ENCODE measurements at places on chromosomes 5 and 9. TPM values are rescaled to one million over a fixed set of nuclear protein-coding genes. Genes with fewer than 3 reads are reported as not detected.

The GFPT2 gene
- polyA plus RNA-seq, result 0.18 TPM

The FBP1 gene
- 0.53 TPM for polyA plus RNA-seq

DNA sequence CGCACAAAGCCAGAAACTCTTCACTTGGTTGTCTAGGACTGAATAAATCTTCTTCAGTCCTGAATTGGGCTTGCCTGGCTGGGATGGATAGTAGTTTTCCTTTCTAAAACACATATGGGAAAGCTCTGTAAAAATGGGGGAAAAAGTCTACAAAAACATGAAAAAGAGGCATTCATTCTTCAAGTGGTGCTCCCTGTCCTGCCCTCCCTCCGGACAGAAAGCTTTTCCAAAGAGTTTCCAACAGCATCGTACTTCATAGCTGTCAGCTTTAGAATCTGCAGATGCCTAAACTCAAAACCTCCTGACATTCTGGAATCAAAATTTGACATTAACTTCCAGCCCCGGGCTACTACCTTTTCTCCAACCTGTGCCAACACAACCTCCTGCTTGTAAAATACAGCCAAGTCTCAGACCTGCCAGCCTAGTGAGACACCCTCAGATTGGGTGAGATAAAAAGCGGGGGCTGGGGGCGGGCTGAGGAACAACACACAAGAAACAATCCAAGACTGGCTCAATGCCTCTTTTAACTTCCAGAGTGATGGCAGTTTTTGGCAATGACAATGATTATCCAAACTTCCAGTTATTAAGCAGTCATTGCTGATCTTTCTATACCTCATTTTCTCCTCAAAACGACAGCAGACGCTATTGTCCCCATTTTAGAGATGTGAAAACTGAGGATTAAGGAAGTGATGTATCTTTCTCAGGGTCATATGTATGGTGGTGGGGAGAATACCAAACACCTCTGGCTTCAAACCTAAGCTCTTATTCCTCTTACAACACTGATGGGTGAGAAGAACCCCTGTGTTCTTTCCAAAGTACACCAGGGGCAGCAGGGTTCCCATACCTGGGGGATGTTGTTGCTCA, 1.3 kb downstream of the TNC start:
- no peak overlapping the region for H3K27ac ChIP-seq
- no peak overlapping the region for H3K4me3 ChIP-seq
- H3K4me1 ChIP-seq, result no peaks in the 10 kb centered on the region
- DNase-seq, result no peak
- no peaks in the 10 kb centered on the region for H3K36me3 ChIP-seq

DNA sequence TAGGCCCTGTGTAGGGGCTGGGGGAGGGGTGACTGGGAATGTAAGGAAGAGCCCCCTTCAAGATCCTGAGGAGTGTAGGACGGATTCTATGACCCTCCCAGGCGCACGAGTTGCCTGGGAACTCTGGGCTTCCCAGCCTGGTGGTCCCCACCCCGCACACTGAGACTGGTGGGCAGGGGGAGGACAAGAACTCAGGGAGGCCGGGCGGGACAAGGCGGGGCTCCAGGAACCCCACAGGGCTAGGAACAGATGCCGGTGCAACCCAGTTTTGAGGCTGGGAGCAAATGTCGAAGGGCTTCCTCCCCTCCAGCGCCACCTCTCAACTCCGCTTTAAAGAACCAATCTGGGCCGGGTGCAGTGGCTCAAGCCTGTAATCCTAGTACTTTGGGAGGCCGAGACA, 1.3 kb upstream of the VDAC1 start:
- H3K4me3 ChIP-seq, result peak overlapping the region; percentile 92
- H3K4me1 ChIP-seq, result peaks cover 38% of the 10 kb centered on the region
- H3K27ac ChIP-seq, result peak overlapping the region; percentile 95
- DNase-seq, result no peak
- no peaks in the 10 kb centered on the region for H3K27me3 ChIP-seq
- H3K36me3 ChIP-seq, result peaks cover 5% of the 10 kb centered on the region

GRCh38 chr5:121174351-121174750, 677.3 kb upstream of the FTMT start:
- H3K4me3 ChIP-seq, result no peak overlapping the region
- no peaks in the 10 kb centered on the region for H3K36me3 ChIP-seq
- no peaks in the 10 kb centered on the region for H3K27me3 ChIP-seq
- H3K4me1 ChIP-seq, result no peaks in the 10 kb centered on the region

The TNFSF8 gene
- polyA plus RNA-seq, result not detected

DNA sequence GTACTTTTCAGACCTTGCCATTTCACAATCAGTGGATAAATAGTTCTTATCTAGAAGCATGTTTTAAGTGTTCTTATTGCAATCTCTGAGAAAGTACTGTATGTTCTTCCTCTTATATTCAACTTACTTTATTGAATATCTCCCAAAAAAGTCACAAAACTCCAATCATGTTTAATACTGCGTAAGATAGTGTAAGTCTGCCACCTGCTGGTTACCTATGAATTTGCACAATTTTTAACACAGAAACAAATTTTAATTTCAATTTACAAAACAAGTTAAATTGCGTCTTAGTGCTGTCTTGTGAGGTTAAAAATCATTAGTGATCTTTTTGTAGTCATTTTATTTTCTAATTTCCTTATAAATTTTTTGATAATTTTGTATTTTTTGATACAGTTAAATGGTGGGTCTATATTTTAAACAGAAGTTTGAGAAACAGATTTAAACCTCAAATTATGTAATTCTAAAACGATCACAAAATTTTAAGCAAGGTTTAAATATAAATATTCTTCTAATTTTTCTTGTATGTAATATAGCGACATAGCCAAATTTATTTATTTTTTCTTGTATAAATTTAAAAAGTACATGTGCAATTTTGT, 115.8 kb downstream of the EMB start:
- no peak overlapping the region for H3K27ac ChIP-seq
- H3K27me3 ChIP-seq, result no peaks in the 10 kb centered on the region
- no peak overlapping the region for H3K4me3 ChIP-seq
- DNase-seq, result no peak

DNA sequence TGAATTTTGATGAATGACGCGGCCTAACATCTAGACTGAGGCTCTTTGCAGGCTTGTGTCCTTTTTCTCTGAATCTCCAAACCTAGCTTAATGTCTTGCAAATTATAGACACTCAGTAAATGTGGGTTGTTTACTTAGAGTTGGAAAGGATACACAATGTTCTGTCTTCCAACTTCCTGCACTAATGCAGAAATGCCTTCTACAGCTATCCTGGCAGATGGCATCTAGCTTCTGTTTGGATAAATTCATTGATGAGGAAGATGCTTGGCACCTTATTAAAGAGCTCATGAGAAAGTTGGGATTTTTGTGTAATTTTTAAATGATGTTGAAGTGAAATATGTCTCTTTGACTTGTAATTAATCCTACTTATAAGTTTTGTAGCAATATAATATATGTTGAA, 1822.2 kb downstream of the MAT2B start:
- no peaks in the 10 kb centered on the region for H3K4me1 ChIP-seq
- no peaks in the 10 kb centered on the region for H3K36me3 ChIP-seq
- H3K27ac ChIP-seq, result no peak overlapping the region
- no peak for DNase-seq
- no peaks in the 10 kb centered on the region for H3K27me3 ChIP-seq
- H3K4me3 ChIP-seq, result no peak overlapping the region

The ADAMTS6 gene
- 7.3 TPM for polyA plus RNA-seq

The NOTCH1 gene
- polyA plus RNA-seq, result 0.12 TPM

The GAS1 gene
- polyA plus RNA-seq, result not detected

DNA sequence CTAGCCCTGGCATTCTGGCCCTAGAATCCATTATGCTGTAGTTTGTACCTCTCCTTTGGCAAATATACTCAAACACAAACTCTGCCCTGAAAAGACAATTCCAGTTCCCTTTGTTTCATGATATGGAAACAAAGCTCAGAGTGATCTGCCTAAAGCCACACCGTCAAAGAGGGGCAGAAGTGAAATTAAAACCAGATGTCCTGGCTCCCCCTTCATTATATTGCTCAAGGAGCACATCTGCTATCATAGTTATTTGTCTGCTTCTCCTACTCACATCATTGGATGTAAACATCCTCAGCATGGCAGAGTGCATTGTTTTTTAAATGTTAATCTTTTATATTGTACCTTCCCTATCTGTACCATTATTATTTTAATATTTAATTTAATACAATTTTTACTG, 266.7 kb upstream of the SMARCA2 start:
- no peak overlapping the region for H3K27ac ChIP-seq
- H3K4me3 ChIP-seq, result no peak overlapping the region
- no peaks in the 10 kb centered on the region for H3K4me1 ChIP-seq
- H3K36me3 ChIP-seq, result no peaks in the 10 kb centered on the region

The C7 gene
- polyA plus RNA-seq, result 1.4 TPM

- no peaks in the 10 kb centered on the region for H3K36me3 ChIP-seq
- H3K4me1 ChIP-seq, result peaks cover 74% of the 10 kb centered on the region
- no peak overlapping the region for H3K4me3 ChIP-seq
- DNase-seq, result no peak
- peak overlapping the region; percentile 66 for H3K27ac ChIP-seq
These were observed 231.3 kb downstream of the ENC1 start for GRCh38 chr5:74409166-74409706.

The SLC1A3 gene
- not detected for polyA plus RNA-seq

- no peak for DNase-seq
- no peak overlapping the region for H3K4me3 ChIP-seq
- no peak overlapping the region for H3K27ac ChIP-seq
- no peaks in the 10 kb centered on the region for H3K27me3 ChIP-seq
These were observed 37.5 kb upstream of the DMRT1 start for GRCh38 chr9:804026-804425.

The POU5F2 gene
- polyA plus RNA-seq, result 0.13 TPM

DNA sequence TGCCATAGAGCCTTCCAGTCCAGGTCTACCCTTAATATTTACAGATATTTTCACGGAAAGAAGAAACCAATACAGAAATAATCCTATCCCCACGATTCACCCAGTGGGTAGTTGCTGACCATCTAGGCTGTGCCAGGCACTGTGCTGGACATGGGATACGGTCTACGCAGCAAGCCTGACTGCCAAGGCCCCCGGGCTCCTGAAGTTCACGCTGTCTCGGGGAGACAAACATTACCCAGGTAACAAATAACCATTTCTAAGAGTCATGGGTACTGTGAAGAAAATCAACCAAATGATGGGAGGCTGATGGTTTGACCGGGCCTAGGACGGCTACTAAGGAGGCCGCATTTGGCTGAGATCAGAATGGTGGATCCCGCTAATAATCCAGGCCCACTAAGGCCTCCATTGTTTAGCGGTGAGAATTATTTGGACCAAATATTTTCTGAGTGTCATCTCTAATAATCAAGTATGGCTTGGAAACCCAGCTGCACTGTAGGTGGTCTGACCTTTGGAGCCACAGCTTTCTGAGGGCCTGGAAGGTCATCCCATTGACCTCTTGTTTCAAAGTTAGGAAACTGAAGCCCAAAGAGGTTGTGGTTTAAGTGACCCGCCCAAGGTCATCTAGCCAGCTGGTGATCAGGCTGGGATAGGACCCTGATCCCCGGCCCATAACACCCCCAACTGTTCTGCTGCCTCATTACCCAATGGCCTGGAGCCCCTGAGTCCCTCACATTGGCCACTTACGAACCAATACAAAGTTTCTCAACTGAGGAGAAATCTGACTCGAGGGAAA, 82.4 kb downstream of the AK8 start:
- no peak overlapping the region for H3K27ac ChIP-seq
- H3K36me3 ChIP-seq, result no peaks in the 10 kb centered on the region
- peaks cover 20% of the 10 kb centered on the region for H3K27me3 ChIP-seq
- no peak overlapping the region for H3K4me3 ChIP-seq
- DNase-seq, result no peak

GRCh38 chr5:67306965-67307607, 110.5 kb upstream of the CD180 start:
- H3K36me3 ChIP-seq, result no peaks in the 10 kb centered on the region
- H3K27me3 ChIP-seq, result no peaks in the 10 kb centered on the region
- H3K4me1 ChIP-seq, result no peaks in the 10 kb centered on the region
- no peak overlapping the region for H3K4me3 ChIP-seq
- DNase-seq, result no peak
- H3K27ac ChIP-seq, result no peak overlapping the region

DNA sequence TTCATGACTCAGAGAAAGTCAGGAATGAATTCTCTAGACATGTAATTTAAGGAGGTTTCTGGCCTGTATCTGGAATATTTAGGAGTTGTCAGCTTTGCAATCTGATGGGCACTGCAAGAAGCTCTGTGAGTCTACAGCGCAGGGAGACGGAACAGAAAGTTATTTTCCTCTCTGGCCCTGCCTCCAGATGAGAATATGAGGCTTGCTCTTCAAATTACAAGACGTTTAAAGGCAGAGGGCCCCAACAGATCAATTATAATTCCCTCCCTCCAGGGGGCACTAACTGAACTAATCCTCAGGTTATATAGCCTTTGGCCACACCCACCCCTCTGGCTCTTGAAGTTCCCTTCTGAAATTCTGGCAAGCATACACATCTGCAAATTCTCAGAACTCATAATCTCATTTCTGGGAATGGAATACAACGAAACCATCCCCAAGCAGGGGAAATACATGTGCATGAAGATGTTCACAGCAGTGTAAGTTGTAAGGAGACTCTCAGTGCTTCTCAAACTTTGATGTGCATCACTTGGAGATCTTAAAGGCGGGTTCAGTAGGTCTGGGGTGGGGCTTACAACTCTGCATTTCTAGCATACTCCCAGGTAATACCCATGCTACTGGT, 307.6 kb downstream of the CWC27 start:
- H3K4me3 ChIP-seq, result no peak overlapping the region
- H3K27ac ChIP-seq, result no peak overlapping the region
- no peaks in the 10 kb centered on the region for H3K4me1 ChIP-seq
- H3K36me3 ChIP-seq, result no peaks in the 10 kb centered on the region

- H3K4me1 ChIP-seq, result peaks cover 16% of the 10 kb centered on the region
- no peak overlapping the region for H3K27ac ChIP-seq
- H3K36me3 ChIP-seq, result no peaks in the 10 kb centered on the region
- no peak for DNase-seq
- no peak overlapping the region for H3K4me3 ChIP-seq
These were observed 78.4 kb downstream of the NTNG2 start for GRCh38 chr9:132239999-132240840.

DNA sequence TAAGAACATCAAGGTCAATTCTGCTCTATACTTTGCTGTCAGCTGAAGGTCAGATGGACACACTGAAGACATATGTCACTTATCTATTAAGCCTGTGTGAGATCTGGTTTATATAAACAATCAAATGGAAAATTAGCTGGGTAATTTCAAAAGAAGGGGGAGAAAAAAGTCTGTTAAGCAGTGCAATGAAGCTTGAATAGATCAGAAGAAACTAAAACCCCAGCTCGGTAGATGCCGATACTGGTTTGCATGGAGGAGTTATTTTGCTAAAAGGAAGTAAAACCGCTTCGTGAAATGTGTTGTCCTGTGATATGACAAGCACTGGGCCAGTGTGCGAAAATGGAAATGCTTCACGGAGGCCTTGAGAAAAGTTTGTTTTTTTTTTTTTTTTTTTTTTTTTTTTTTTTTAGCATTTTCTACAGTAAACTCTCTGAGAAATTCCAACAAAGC, 148.8 kb downstream of the MEF2C start:
- peaks cover 6% of the 10 kb centered on the region for H3K27me3 ChIP-seq
- no peak for DNase-seq
- H3K27ac ChIP-seq, result no peak overlapping the region
- no peaks in the 10 kb centered on the region for H3K4me1 ChIP-seq
- H3K4me3 ChIP-seq, result no peak overlapping the region

GRCh38 chr9:109346904-109347303, 26.0 kb upstream of the EPB41L4B start:
- DNase-seq, result no peak
- no peaks in the 10 kb centered on the region for H3K27me3 ChIP-seq
- no peaks in the 10 kb centered on the region for H3K36me3 ChIP-seq
- H3K4me3 ChIP-seq, result no peak overlapping the region
- H3K4me1 ChIP-seq, result peaks cover 13% of the 10 kb centered on the region
